Neural progenitor cell (in vitro differentiated cells): ENCODE measurements at places on chromosomes 12 and 14.

DNA sequence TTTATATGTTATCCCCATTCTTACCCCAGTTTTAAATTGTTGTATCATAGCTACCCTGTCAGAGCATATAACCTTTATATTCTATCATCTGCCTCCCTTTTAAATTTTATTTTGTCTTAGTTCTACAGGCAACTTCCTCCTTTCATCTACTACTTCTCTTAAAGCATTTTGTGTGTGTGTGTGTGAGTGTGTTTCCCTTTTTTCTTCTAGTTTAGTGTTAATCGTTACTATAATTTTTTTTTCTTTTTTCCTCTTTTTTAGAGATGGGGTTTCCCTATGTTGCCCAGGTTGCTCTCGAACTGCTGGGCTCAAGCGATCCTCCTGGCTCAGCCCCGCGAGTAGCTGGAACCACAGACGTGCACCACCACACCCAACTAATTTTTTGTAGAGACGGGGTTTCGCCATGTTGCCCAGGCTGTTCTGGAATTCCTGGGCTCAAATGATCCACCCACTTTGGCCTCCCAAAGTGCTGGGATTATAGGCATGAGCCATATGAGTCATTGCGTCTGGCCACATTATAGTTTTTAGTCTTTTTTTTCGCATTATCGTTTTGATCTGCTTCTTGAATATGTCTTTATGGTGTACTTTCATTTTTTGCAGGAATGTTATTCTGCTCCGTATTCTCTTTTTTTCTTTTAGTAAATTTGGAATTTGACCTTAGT is 33.1 kb upstream of the FBXO34 start:
- H3K27ac ChIP-seq, result no peak overlapping the region
- H3K36me3 ChIP-seq, result no peaks in the 10 kb centered on the region
- H3K4me3 ChIP-seq, result no peak overlapping the region
- H3K27me3 ChIP-seq, result peaks cover 57% of the 10 kb centered on the region

DNA sequence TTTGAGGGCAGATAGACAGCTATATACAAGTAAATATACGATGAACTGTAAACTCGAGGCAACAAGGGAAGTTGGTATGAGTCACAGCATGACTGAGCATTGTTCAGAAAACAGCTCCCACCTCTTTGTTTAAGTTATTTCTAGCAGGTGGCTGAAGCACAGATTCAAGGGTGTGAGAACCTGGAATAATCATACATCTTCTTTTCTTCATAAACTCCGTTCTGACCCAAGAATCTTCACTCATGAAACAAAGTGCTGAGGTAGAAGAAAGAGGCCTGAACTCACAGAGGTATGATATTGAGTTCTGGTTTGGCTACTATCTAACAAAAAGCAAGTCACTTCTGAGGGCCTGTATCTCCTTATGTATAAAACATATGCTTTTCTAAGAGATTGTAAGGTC is 364.1 kb upstream of the KITLG start:
- H3K4me3 ChIP-seq, result no peak overlapping the region
- peaks cover 24% of the 10 kb centered on the region for H3K4me1 ChIP-seq
- H3K36me3 ChIP-seq, result no peaks in the 10 kb centered on the region
- no peak for DNase-seq
- no peak overlapping the region for H3K27ac ChIP-seq

GRCh38 chr14:34650786-34651584 is 21.0 kb upstream of the SNX6 start:
- no peak overlapping the region for H3K4me3 ChIP-seq
- no peak for DNase-seq

DNA sequence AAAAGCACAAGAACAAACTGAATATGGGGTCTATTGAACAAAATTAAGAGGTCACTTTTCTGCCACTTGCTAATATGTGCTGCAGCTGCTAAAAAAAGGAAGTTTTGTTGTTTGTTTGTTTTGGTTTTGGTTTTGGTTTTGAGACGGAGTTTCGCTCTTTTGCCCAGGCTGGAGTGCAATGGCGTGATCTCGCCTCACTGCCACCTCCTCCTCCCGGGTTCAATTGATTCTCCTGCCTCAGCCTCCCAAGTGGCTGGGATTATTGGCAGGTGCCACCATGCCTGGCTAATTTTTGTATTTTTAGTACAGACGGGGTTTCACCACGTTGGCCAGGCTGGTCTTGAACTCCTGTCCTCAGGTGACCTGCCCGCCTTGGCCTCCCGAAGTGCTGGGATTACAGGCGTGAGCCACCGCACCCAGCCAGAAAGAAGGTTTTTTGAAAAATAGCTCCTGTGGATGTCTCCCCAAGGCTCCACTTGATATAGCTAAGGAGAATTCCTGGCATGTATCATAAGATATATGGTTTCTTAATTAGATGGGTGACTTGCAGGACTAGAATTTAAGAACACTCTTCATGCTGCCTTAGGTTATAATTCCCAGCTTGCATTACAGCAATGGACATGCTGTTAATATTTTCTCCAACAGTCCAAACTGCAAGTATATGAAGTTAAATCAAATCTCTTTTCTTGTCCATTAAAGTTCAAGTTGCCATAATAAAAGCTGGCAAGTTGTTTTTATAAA is 237.6 kb upstream of the AMIGO2 start:
- no peaks in the 10 kb centered on the region for H3K4me1 ChIP-seq
- DNase-seq, result no peak
- no peaks in the 10 kb centered on the region for H3K27me3 ChIP-seq

DNA sequence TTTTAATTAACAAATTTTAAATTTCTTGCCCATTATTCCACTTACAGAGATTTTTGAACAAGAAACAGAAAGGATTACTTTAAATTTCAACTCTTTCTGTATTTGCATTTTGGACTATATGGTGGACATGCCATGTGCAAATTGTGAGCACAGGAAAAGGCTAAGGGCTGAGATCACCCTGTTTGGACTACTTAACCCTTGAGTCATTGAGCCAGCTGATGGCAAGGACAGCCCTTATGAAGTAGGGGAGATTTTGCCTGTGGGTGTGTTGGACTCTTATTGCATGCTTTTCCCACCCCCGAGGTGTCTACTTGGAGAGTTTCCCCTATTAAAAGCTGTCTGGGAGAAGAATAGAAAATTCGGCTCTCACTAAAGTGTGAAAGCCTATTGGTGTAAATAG is 17.2 kb downstream of the DERA start:
- H3K4me3 ChIP-seq, result no peak overlapping the region
- DNase-seq, result no peak

GRCh38 chr12:94305130-94305957 is 154.3 kb downstream of the CEP83 start:
- H3K27ac ChIP-seq, result no peak overlapping the region
- H3K27me3 ChIP-seq, result no peaks in the 10 kb centered on the region
- DNase-seq, result no peak
- peaks cover 11% of the 10 kb centered on the region for H3K36me3 ChIP-seq
- no peak overlapping the region for H3K4me3 ChIP-seq

- no peaks in the 10 kb centered on the region for H3K4me1 ChIP-seq
- no peaks in the 10 kb centered on the region for H3K27me3 ChIP-seq
- no peaks in the 10 kb centered on the region for H3K36me3 ChIP-seq
- H3K27ac ChIP-seq, result no peak overlapping the region
Observed at GRCh38 chr12:25827141-25827540, 131.3 kb upstream of the RASSF8 start.

DNA sequence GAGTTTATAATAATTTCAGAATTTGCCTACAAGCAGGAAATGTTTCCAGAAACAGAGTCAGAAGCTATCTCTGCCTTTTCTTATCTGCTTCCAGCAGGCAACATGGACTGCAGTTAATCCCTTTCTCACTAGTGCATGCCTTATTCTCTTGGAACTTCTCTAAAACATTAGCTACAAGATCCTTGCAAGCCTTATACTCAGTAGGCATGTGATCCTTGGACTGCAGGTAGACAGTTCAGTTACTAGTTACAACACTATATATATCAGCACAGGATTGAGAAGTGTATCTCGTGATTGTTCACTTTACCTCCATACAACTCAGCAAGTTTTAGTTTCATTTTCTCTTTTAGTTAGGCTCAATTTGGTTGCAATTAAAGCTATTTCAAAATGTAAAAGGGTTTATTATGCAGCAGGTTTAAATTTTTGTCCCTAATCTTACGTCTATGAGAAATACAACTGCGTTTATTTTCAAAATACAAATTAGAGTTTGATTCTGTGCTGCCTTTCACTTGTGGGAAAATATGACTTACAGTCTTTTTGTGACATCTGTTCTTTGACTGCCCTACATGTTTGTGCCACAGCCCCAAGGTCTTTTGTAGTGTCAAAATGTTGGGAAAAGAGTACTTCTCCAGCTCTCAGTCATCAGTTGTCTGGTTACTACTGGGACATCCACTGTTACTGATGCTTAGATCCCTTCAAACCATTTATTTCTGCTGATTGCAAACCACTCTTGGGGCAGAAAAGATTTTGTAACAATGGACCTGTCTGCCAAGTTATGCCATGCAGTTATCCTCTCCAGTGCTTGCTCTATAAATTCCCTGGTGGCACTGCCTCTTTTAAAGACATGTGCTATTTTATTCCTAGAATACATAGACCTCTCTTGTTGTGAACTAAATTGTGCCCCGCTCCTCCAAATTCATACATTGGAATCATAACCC is 709.0 kb upstream of the FOXG1 start:
- H3K4me1 ChIP-seq, result peaks cover 4% of the 10 kb centered on the region
- no peaks in the 10 kb centered on the region for H3K36me3 ChIP-seq
- no peak overlapping the region for H3K4me3 ChIP-seq
- H3K27me3 ChIP-seq, result no peaks in the 10 kb centered on the region
- H3K27ac ChIP-seq, result no peak overlapping the region
